ENCODE measurements at places on chromosomes 7 and 10.

DNA sequence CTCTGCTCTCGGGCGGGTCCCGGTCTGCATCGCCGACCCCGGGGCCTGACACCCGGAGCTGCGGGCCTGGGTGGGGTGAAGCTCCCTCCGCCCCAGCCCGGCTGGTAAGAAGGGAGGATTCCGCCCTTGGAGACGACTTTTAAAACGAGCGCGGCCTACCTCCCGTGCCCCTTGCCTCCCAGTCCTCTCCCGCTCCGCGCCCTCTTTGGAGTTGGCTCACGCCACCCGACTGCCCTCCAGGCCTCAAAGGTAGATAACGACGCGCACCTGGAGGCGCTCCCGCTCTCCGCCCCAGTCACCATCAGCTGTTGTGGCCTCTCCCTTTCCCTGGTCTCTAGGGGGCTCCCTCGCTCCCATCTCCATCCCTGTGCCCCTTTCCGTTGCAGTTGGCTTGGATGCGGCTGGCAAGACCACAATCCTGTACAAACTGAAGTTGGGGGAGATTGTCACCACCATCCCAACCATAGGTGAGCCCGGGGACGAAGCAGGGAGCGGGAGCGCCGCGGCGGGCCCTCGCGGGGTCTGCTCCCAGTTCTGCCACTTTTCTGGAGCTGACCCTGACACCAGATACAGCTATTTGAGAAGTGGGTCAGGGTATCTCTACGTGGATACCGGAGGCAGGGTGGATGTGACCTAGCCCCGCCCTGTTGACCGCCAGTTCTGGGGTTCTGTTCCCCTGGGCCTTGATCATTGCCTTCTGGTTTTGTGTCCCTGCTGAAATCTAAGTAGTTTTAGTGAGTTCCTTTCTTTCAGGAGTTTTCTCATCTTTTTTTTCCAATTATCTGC lies 679 bp downstream of the ARF5 start:
- DNase-seq, result peak; percentile 8

GRCh38 chr7:137981668-137982067 lies 20.2 kb downstream of the CREB3L2 start:
- DNase-seq, result no peak

DNA sequence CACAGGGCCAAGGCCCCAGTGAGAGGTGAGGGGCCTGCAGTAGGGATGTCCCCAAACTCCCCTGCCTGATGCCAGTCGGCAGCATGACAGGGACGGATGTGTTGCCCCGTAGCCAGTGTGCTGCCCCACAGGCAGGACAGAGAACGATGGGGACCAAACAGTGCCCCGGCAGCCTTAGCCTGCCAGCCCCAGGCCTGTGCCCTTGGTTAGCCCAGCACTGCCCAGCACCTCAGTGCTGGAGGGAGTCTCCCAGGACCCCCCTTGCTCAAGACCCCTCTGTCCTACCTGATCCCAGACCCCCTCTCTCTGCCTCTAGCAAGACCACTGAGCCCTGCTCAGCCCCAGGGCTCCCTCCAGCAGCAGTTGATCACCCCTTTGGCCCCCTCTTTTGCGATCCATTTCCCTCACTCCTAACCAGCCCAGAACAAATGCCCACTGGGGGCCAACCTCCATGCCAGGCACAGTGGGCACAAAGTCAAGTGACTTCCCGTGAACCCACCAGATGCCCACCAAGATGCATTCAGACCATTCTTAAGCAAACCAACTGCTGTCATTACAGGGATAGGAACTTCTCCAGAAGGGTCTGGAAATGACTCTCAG lies 34.0 kb downstream of the OAT start:
- DNase-seq, result no peak

DNA sequence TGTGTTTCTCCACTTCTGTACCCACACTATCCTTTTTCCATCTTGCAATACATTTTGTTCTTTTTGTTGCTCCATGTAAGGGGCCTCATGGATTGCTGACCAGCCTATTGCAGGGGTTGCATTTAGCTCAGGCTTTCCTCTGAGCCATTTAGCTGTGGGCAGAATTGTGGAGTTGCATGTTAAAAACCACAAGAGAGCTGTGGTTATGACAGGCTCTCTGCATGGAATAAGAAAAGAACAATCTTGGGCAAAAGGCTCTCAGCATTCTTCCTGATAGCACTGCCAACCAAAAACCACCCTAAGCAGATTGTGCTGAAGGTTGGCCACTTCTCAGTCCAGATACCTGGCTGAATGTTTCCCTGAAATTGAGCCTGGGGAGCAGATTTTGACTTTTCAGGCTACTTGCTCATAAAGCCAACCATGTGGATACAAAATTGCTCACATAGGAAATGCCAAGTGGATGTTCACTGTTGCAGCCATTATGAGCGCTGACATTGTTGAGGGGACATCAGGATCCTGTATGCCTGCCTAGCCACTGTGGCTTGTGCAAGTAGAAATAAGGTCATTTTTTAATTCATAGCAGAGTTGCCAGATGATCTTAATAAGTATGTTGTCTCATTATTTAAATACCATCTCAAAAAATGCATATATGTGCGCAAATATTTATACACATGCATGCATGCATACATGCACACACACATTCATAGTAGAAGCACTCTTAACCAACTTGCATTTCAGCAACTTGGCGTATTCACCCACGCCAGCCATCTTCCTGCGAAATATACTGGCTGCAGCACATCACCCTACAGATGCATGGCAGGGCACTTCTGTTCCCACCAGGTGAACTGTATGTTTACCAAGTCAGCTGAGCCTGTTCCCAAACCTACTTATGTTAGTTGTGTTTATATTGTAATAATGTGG lies 695.4 kb downstream of the LRMDA start:
- no peak for DNase-seq

- DNase-seq, result no peak
These were observed 80.1 kb downstream of the OSBPL3 start for GRCh38 chr7:24899905-24900304.

- DNase-seq, result no peak
These were observed 18.4 kb upstream of the AKR1B10 start for GRCh38 chr7:134509010-134509409.

DNA sequence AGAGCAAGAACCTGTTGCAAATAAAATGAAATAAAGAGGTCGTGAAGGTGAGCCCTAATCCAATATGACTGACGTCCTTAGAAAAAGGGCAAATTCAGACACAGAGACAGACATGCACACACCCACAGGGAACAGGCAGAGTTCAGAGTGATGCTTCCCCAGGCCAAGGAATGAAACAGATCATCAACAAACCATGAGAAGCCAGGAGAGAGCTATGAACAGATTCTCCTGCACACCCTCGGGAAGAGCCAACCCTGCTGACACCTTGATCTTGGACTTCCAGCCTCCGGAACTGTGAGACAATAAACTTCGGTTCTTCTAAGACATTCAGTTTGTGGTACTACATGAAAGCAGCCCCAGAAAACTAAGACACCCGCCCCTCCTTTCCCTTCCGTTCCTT lies 290.4 kb upstream of the KLF6 start:
- no peak for DNase-seq

DNA sequence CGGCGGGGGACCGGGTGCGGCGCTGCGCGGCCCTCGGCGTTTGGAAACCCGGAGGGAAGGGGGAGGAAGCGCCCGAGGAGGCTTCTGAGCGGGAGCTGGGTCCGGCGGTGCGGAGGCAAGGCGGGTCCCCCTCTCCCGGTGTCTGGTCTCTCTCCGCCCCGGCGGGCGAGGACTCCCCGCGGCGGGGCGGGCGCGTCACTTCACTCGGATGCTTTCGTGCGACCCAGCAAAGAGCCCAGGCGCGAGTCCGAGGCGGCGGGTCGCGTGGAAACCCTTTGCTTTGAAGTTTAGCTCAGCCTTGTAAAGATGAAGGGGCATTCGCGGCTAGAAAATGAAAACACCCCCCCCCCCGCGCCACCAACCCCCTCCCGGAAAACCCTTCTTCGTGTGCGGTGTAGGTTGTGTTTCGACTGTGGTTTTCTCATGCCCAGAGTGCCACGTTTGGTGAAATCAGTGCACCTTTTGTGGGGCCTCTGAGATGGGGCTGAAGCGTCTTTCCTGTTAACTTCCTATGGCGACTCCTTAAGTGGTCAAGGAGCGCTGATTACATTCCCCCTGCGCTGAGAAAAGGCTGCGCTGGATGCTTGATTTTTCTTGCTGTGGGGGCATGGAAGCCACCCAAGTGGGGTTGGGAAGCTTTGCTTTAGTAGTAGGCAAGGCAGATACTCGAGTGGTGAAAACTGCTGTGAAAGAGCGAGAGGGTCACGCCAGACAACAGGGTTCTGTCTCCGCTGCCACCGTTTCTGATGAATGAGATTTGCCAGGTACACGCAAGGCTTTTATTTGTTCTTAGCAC lies 876 bp downstream of the GNAI1 start:
- DNase-seq, result no peak

GRCh38 chr10:48451969-48452878 lies 145.7 kb downstream of the MAPK8 start:
- DNase-seq, result no peak

- no peak for DNase-seq
These were observed 67.4 kb downstream of the NOD1 start for GRCh38 chr7:30411173-30411572.

- no peak for DNase-seq
These were observed 513.6 kb downstream of the HTR7 start for GRCh38 chr10:90344226-90344625.

GRCh38 chr10:128070721-128071416 lies 55.4 kb downstream of the MKI67 start:
- DNase-seq, result no peak

- DNase-seq, result no peak
These were observed 98.7 kb downstream of the CTBP2 start for GRCh38 chr10:125061557-125062226.

DNA sequence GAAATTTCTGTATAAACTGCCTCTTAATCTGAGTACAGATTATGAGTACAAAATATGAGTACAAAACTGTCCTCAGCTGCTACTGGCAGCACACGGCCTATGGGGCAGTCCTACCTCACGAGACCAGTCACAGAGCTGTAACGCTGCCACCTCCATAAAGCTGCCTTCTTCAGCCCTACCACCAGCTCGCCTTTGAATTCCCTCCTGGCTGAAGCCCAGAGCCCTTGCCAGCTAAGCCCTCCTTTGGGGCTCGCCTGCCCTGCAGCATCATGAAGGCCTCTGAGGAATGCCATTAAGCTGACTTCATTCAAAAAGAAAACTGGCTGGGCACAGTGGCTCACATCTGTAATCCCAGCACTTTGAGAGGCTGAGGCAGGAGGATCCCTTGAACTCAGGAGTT lies 180.0 kb upstream of the SH2B2 start:
- no peak for DNase-seq

DNA sequence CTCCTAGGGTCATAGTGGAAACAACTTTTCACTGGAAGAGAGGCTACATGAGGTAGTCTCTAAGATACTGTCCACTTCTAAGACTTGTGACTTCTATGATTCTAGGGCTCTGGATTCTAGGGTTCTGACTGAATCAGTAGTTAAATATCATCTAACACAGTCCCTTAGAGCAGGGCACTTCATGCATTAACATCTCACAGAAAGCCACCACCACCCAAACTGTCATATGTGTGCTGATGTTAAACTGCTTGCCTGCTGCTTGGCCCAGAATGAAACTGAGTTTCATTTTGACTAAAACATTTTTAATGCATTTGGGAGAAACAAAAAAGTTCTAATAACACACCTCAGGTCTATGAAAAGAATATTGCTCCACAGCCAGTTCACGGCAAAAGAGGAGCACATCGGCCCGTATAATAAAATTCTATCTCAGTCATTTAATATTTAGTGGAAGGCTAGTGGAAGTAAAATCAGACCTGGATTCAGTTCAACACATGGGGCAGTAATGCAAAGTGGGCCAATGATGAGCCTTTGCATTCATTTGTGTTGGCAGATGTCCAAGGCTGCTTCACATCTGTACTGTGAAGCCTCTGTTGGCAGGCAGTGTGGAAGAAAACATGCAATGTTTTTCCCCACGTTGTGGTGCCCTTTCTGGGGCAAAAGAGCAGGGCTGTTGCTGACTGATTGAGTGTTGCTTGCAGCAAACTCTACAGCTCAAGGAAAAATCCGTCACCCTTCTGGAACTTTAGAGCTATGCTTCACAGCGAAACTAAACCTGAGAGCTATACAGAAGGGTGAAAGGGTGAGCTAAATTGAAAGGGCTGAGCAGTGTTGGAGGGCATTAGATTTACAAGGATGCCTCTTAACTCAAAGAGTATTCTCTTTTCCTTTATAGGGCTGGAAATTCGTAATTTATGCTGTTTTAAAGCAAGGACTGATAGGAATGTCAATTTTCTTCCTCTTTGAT lies 33.5 kb upstream of the AUTS2 start:
- DNase-seq, result no peak

DNA sequence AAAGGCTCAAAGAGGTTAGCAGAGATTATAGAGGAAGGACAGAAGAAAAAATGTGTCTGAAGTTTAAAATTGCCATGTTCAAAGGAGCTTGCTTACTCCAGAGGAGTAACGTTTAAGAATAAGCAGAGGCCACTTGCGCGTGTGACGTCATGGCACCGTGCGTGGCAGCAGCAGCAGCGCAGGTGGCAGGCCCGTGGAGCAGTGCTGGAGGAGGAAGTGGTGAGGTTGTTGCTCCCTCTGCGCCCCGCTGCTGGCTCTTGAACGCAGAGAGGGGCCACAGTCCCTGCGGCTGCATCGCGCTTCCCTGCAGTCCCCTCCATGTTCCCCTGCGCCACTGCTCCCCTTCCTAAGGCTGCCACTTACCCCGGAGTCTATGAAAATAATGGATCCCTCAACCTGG lies 37.5 kb downstream of the GDI2 start:
- peak; percentile 51 for DNase-seq

DNA sequence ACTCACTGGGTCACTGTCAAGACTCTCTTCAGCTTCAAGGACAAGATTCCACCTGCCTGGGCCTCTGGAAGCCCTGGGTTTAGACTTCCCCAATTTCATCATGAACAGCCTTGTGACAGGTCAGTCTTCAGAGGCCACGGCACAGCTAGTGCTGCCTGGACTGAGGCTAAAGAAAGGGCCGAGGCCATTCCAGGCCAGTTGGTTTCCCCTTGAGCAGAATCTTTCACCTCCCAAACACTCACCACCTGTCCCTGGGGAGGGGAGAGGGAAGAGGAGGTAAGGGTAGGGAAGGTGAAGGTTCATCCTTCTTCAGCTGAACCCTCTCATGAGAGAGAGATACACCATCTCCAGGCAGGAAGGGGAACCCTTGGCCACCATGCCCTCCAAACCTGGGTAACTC lies 24.3 kb downstream of the HSPA12A start:
- DNase-seq, result no peak

- DNase-seq, result no peak
These were observed 148.6 kb downstream of the DNAJB6 start for GRCh38 chr7:157485361-157485831.

- no peak for DNase-seq
These were observed 183.4 kb upstream of the VIPR2 start for GRCh38 chr7:159328096-159328495.

GRCh38 chr7:17844022-17844421 lies 96.3 kb downstream of the SNX13 start:
- DNase-seq, result no peak

DNA sequence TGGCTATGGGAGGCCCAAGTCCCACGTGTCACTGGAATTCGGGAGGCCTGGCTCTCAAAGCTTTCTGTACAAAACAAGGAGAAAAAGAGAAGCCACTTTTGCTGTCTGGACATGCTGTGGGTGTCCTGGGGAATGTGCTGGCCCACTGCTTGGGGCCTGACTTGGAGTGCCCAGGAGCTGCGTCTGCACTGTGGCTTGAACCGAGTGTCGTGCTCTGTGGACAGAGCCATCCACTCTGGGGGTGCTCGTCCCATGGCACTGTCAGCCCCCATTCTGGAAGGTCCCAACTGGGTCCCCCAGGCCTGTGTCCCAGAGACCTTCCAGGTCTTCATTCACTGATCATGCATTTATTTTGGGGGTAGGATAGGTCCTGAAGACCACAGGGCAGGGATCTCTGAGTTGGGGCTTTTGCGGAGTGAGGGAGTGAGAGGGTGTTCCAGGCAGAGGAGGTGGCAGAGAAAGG lies 138.0 kb downstream of the LHPP start:
- DNase-seq, result no peak
